ENCODE measurements at places on chromosomes 3 and 15.

DNA sequence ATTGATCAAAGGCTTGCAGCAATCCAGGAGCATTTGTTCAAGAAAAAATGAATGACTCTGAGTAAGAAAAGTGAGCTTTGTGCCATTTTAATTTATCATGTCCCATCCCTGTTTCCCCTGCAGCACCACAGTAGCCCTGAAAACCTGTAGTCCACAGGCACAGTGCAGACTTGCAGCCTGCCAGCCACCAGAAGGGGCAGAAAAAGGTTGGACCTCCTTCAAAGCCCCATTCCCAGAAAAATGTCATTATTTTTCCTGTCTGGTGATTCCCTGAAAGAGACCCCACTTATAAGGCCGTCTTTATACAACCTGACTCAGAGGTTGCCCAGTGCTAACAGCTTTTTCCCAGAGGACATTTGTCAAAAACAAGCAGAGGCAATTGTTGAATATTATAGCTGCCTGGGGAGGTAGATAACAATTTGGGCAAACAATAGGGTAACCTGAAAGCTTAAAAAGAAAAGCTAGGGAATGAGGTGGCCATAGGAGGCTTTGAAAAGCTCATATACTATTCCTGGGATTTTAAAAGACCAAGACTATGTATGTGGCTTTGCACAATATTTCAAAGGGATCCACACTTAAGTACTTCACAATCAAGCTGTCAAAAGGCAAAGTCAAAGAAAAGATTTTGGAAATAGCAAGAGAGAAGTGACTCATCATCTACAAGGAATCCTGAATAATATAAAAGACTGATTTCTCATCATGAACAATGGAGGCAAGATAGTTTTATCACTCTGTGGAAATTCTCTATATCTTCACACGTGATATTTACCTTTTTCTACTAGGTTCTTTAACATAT lies 136.8 kb upstream of the PLXNA1 start:
- DNase-seq, result no peak

GRCh38 chr15:95620934-95621579 lies 709.4 kb upstream of the NR2F2 start:
- no peak for DNase-seq

DNA sequence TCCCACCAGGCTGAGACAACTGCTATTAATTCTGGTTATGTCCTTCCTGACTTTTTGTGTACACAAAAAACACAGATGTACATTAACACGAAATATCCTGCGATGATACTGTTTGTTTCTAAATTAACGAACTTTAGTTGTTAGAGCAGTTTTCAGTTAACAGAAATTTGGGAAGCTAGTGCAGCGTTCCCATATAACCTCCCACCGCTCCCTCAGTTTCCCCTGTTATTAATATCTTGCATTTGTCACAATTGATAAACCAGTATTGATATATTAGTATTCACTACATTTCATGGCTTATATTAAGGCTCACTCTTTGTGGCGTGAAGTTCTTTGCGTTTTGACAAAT lies 45.3 kb upstream of the RNU6-1 start:
- no peak for DNase-seq

- no peak for DNase-seq
Observed at GRCh38 chr15:75032395-75032794, 9.0 kb downstream of the PPCDC start.

- DNase-seq, result no peak
Observed at GRCh38 chr3:73498764-73499622, 125.7 kb downstream of the PDZRN3 start.

GRCh38 chr3:49273825-49274532 lies 3.1 kb downstream of the C3orf62 start:
- DNase-seq, result no peak

GRCh38 chr3:39810647-39811161 lies 1.3 kb downstream of the MYRIP start:
- no peak for DNase-seq

DNA sequence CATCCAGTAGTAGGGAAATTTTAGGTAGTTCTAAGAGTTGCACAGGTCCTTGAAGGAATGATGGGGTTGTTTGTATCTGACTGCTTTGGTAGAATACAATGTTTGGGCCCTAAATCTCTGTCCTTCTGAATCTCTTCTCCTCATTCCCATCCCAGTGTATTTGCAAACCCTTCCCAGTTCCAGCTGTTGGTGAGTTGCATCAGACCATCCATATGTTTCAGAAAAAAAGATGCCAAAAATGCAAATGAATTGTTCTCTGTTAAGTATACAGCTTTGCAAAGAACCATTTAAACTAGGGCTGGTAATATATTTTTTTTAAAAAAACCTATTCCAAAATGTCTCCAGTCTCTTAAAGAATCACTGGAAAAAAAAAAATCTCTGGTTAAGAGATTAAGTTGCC lies 250.8 kb upstream of the FEZF2 start:
- no peak for DNase-seq

DNA sequence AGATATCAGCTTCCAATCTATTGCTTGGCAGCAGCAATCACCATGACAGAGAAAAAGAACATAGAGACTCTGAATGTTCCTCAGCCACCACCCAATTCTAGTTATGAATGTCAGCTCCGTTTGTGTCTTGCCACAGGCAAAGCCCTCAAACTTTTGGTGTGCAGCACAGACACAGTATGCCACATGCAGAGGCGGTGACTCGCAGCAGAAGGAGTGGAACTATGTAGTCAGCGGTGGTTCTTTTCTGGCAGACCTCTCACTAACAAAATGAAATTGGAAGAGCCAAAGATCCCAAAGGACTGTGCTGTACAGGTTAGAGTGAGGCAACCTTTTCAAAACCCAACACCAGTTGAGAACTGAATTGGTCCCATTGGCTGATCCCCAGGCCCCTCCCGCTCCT lies 220.9 kb downstream of the SLC9A9 start:
- DNase-seq, result no peak

GRCh38 chr3:133888726-133889340 lies 6.8 kb downstream of the RAB6B start:
- DNase-seq, result no peak

- peak; percentile 94 for DNase-seq
Observed at GRCh38 chr15:89647191-89647851, 7.9 kb downstream of the KIF7 start.

- no peak for DNase-seq
Observed at GRCh38 chr15:81394603-81395002, 20.6 kb upstream of the TMC3 start.

DNA sequence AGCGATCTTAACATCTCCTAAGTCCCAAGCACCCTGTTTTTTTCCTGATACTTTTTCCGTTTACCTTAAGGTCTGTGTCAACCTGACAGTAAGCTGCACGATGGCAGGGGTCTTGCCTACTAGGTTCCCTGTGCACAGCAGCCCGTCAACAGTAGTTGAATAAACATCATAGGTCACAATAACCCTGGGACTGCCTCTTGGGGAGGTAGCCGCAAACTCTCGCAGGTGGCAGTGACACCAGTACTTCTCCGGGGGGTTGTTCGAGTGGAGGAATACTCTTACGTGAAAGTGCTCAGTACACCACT lies 365 bp upstream of the PDCD6IP start:
- no peak for DNase-seq

DNA sequence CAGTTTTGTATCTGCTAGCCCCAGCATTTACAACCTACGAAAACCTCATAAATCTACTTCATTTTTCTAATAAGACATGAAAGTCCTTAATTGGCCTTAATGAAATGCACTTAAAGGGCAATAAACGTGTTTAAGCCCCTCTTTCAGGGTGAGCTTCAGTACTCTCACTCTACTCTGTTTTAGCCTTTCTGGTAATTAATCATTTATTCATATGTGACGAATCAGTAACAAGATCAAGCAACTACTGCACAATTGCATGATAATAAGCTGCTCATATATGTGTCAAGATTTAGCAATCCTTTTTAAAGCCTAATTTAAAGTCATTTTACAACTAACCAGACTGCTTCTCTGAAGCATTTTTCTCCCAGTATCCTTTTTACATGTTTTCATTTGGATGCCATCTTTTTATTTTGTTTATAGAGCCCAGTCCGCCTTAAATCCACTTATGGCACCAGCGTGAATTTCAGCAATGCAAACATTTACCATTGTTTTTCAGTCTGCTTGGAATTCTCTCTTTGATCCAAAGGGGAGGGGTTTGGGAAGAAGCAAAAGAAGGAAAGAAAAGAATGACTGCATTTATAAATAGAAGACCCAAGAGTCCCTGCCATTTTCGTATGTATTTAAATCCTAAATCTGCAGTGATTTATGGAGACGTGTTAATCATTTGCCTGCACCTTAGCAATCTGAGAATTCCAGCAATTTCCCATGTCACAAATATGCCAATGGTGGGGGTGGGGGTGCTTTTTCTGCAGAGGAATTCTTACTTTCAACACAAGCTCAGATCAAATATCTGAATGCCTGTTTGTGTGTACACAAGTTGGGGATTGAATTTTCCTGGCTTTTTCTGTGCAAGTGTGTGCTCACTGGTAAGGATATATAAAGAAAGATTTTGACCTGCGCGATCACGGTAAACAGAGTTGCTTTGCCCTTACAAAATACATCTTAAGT lies 230.8 kb upstream of the TBC1D5 start:
- DNase-seq, result no peak

- peak; percentile 31 for DNase-seq
Observed at GRCh38 chr3:69764861-69765260, 25.6 kb downstream of the MITF start.

GRCh38 chr3:83946554-83946953 lies 1012.2 kb upstream of the CADM2 start:
- no peak for DNase-seq

DNA sequence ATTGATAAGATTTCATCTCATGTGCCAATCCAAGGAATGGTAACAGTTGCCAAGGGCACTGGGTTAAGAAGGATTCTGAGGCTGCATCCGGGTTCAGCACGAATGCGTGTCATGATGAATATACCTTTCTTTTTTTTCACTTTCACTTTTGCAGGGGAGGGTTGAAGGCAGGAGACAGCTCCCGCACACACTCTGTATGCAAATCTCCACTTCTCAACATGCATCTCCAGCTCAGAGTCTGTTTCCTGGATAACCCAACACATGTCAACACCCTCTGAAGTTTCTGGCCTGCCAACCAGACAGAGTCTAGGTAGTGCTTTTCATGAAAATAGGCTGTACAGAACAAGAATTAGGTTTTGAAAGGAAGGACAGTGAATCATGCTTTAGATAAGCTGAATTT lies 21.6 kb downstream of the B4GALT4 start:
- DNase-seq, result no peak

DNA sequence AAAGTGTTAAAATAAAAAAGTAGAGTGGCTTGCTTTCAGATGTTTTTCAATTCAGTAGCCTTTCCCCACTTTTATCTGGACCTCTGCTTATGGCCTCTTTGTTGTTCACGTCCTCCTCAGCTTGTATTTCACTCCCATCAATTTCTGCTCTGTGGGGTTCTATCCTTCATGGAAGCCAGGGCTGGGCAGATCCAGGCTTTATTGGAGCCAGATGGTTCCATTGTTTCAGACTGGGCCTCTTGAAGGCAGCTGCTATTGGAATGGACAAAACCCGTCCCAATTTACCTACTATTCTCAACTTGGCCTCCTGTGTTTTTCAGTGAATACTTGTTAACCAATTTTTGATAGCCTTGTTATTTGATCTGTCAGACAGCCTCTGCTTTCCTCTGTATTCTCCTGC lies 10.9 kb upstream of the AADACL2 start:
- DNase-seq, result no peak

DNA sequence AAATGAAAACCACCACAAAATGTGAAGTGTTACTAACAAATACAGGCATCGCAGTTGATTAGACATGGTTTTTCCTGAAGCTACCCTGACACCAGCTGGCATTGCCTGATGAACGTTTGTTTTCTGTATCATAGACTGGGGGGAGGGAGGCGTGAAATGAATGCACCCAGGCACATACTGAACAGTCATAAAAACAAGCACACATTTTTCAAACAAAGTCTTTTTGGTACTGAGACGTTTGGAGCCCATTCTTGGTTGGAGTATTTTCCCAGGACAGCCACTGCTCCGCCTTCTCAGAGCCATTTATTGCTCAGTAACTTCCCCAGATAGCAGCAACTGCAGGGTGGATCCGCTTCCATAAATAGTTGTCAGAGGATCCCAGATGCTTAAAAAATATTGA lies 52.4 kb downstream of the KLF13 start:
- no peak for DNase-seq

DNA sequence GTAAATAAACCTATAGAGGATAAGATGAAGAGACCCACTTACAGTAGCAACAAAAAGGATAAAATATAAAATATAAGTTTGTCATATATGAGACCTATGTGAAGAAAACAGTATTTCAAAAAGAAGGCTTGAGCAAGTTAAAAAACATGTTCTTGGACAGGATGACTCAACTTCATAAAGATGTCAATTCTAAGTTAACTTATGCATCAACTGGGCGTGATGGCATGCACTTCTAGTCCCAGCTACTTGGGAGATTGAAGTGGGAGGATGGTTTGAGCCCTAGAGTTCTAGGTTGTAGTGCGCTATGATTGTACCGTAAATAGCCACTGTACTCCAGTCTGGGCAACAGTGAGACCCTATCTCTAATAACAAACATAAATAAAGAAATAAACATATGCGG lies 59.7 kb downstream of the PDCD6IP start:
- DNase-seq, result no peak

DNA sequence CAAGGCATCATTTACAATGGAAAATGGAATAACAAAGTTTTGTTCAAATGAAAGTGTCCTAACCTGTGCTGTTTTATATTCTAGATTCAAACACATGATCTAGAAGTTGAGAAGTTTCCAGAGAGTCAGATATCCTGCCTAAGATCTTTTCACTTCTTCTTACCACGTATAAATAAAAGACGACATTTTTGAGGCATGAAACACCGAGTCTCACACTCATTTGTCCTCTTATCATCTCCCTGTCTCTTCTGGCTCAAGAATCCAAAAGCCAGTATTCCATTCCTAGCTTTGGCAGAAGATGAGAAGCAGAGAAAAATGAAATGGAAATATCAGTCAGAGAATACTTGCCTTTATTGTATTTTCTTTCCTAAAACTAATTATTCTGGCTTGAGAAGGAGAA lies 738.6 kb upstream of the NR2F2 start:
- no peak for DNase-seq
